ENCODE measurements at places on chromosomes 7 and 10. TPM values are rescaled to one million over a fixed set of nuclear protein-coding genes. Genes with fewer than 3 reads are reported as not detected.

The TRIM50 gene
- 0.58 TPM for polyA plus RNA-seq

The TFPI2 gene
- polyA plus RNA-seq = 2.4 TPM

The TMEM236 gene
- 0.65 TPM for polyA plus RNA-seq

The DNAH11 gene
- polyA plus RNA-seq = 0.52 TPM

The BBS9 gene
- 15.1 TPM for polyA plus RNA-seq

The CFTR gene
- polyA plus RNA-seq = 0.32 TPM

The PRLHR gene
- polyA plus RNA-seq = not detected

- peak; percentile 85 for DNase-seq
Measured at GRCh38 chr10:68153473-68154210, 44.4 kb downstream of the MYPN start.

- no peak for DNase-seq
Measured at GRCh38 chr7:83427884-83428283, 221.1 kb downstream of the SEMA3E start.

DNA sequence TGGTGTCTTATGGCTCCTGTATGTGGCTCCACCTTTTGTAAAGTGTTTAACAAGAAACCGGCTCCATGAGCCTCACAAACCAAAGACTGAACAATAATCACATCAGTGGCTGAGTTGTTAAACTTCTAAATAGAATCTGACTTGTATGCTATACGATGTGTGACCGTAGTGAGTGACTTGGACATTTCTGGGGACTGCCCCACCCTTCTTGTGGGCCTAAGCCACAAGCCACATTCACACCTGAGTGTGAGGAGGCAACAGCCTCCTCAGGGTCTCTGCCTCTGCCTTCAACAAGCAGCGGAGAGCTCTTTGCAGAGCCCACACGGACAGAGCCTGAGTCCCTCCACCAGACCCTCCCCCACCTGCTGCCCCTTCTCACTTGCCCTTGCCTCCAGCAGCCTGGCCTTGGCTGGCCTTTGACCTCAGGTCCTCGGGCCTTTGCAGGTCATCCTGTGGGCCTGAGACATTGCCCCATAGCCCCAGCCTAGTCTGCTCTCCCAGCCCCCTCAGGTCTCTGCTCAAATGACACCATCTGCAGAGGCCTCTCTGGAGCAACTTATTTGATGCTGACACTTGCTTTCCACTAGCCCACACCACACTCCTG, 156.8 kb upstream of the TNS3 start:
- no peak for DNase-seq

- no peak for DNase-seq
Measured at GRCh38 chr7:159141167-159141566, 3.5 kb downstream of the VIPR2 start.
